ENCODE measurements at places on chromosomes 4 and X. TPM values are rescaled to one million over a fixed set of nuclear protein-coding genes. Genes with fewer than 3 reads are reported as not detected.

Gene ZNF518B
- total RNA-seq, result 16.7 TPM

Gene ODAM
- not detected for total RNA-seq

Gene GLOD5
- total RNA-seq, result 0.27 TPM

Gene STARD8
- 3.1 TPM for total RNA-seq

Gene SSX4B
- not detected for total RNA-seq

DNA sequence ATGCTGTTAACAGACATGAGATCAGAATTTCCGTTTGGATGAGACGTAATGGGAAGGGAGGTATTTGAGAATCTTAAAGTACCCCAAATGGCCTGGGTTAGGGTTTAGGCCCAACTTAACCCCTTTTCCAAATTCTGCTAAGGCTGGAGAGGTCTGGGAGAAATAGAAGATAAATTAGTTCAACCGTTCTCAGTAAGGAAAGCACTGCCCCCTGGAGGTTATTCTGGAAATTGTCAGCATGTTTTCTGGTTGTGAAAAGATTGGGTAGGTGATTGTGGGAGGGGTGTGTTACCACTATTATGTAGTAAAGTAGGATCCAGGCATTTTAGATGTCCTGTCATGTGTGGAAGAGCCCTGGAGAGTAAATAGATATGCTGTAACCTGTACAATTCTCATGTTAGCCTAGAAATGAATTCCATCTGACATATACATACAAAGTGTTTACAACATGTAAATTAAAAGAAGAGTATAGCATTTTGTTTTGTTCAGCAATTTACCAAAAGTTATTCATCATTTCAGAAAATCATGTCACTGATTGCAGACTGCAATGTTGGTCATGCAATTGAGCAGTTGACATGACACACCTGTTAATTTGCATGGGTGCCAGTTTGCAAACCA lies 26.8 kb upstream of the GRXCR1 start:
- peak; percentile 55 for DNase-seq

DNA sequence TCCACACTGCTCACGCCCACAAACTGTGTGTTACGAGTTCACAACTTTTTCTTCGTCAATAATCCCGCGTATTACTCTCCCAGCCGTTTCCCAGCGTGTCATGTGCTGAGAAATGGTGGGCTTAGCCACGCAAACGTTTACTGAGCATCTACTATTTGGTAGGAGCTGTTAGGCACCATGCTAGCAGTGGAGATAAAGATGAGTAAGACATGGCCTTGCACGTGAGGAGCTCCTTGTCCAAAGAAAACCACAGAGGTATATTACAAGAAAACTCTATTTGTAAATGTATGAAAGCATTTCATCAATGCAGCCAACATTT lies 821 bp upstream of the TMEM128 start:
- no peak for DNase-seq

DNA sequence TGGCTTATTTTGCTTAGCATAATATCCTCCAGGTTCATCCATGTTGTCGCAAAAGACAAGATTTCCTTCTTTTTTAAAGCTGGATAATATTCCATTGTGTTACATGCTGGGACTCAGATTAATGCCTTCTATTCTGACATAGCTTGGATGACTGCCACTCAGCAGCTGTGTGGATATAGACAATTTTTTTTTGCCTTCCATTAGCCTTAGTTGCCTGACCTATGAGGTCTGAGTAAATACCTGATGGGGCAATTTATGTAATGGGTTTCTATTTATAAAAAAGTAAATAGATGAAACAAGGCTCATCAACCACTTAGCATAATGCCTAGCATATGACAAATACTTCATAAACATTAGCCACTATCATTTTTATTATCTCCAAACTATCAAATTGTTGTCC lies 515.4 kb downstream of the ZNF674 start:
- no peak for DNase-seq

- DNase-seq, result no peak
These were observed 4.3 kb downstream of the PGRMC1 start for GRCh38 chrX:119240356-119240755.

DNA sequence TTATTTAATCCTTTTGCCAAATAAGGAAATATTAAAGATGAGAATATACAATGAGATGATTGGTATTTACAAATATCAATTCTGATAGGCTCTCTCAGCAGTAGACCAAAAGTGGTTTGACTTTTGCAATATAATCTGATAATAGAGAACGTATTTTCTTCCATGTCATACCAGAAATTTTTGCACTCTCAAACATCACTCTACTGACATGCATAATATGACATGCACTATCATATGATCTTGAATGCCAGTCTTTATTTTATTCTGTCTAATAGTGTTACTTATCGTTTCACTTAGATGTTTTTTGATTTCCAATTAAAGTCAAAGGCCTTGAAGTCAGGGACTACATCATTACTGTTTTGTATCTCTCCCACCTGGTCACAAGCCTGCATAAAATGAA lies 259.2 kb downstream of the PCDH7 start:
- no peak for DNase-seq

GRCh38 chrX:108131471-108131870 lies 39.9 kb downstream of the ATG4A start:
- no peak for DNase-seq

- DNase-seq, result no peak
These were observed 59.9 kb downstream of the CPZ start for GRCh38 chr4:8652181-8653078.

GRCh38 chr4:139940600-139940999 lies 213.4 kb downstream of the MAML3 start:
- DNase-seq, result no peak

- no peak for DNase-seq
These were observed 102.5 kb downstream of the PTTG2 start for GRCh38 chr4:38062776-38063097.

GRCh38 chr4:121370729-121371325 lies 10.0 kb downstream of the QRFPR start:
- peak; percentile 24 for DNase-seq

GRCh38 chrX:74525116-74525515 lies 89.3 kb downstream of the RLIM start:
- DNase-seq, result no peak

Measured in WTC11 (cell line).